ENCODE measurements at places on chromosomes 7 and 10. TPM values are rescaled to one million over a fixed set of nuclear protein-coding genes. Genes with fewer than 3 reads are reported as not detected.

The GBX1 gene
- not detected for total RNA-seq

The ZNF727 gene
- 2.6 TPM for total RNA-seq

The LBX1 gene
- total RNA-seq = not detected

The SLC26A3 gene
- not detected for total RNA-seq

The EPDR1 gene
- 23.2 TPM for total RNA-seq

The HOGA1 gene
- total RNA-seq = 10.8 TPM

The TNKS2 gene
- total RNA-seq = 18.4 TPM

The TUBAL3 gene
- total RNA-seq = 1.0 TPM

The OGDHL gene
- total RNA-seq = 12.1 TPM

The ZNF467 gene
- 12.4 TPM for total RNA-seq

DNA sequence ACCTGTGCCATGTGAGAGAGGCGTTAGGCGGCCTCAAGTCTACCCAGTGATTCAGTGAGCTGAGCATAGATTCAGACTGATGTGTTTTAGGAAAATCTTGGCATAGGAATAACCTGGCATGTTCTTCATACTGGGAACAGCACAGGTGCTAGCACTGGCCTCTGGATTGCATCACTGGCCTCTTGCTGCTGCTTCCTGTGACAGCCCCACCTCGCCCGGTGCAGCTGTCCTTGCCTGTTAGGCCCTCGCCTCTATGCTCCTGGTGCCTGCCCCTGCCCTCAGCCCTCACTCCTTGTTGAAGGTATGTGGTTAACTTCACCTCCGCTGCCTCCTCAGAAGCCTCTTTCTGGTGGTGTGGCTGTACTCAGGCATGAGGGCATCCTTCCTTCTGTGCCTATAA, 46.2 kb downstream of the BLNK start:
- no peak for DNase-seq

- no peak for DNase-seq
Observed at GRCh38 chr10:28215930-28216329, 86.9 kb downstream of the MPP7 start.

GRCh38 chr10:84214612-84215235, 10.6 kb downstream of the LRIT2 start:
- DNase-seq = no peak

- no peak for DNase-seq
Observed at GRCh38 chr10:58322072-58322834, 12.6 kb upstream of the UBE2D1 start.

GRCh38 chr10:1132584-1132983, 76.4 kb downstream of the WDR37 start:
- no peak for DNase-seq

DNA sequence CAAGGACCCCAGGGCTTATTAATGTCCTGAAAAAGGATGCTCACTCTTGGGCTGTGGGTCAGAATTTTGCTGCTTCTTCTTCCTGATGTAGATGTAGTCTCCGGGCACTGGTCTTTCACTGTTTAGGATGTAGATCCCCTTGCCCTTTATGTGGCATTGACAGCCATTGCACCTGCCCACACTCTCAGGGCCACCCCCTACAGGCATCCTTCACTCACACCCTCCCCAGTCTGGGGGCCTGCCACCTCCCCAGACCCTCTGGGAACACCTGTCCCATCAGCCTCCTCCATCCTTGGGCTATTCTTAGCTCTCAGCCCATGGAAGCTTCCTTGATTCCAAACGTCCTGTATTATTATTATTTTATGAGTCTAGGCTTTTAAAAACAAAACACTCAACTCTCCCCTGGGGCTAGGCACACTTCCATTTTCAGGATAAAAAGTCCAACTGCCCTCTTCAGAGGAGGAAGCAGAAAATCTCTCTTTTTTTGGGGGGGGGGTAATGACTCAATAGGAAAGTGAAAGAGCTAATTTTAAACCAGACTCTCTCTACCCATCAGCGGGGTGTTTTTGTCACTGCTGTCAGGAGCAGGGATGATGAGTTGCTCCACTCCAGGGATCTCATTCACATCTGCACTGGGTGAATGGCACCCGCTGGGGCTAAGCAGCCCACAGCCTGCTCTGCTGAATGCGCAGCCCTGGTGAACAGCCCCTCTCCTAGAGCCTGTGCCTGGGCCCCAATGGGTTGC, 11.5 kb upstream of the KLRG2 start:
- DNase-seq = no peak

DNA sequence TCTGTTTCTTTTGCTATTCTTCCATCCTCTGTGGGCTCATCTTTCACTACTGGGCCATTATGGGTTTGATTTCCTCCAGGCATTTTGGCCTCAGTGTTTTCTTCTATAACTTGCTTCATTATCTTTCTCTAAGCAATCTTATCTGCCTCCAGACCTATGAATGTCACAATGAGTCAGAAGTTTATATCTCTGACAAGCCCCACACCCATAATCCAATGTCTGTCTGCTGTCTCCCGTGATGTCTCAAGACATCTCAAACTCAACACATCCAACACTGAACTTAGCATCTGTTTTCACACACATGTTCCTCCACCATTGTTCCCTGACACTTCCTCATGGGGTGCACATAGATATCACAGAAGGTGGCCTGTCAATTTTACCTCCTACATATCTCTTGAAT, 46.7 kb upstream of the RHOBTB1 start:
- DNase-seq = no peak

DNA sequence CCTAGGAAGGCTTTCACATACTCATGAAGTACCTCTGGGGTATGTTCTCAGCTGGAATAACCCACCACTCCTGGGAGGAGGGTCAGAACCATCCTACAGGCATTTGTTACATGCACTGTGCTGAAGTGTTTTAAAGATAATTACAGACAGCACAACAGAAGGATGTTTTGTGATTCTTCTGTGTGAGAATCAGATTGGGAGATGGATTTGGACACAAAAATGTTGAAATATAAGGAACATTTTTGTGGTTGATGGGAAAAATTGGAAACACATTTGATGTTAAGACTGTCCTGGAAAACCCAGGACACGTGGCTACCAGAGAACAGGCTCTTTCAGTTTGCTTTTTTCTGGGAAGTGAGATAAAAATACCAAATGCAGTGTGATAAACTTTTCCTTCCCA, 61.4 kb downstream of the BICC1 start:
- DNase-seq = no peak

- no peak for DNase-seq
Observed at GRCh38 chr10:111108441-111108840, 31.6 kb downstream of the ADRA2A start.

DNA sequence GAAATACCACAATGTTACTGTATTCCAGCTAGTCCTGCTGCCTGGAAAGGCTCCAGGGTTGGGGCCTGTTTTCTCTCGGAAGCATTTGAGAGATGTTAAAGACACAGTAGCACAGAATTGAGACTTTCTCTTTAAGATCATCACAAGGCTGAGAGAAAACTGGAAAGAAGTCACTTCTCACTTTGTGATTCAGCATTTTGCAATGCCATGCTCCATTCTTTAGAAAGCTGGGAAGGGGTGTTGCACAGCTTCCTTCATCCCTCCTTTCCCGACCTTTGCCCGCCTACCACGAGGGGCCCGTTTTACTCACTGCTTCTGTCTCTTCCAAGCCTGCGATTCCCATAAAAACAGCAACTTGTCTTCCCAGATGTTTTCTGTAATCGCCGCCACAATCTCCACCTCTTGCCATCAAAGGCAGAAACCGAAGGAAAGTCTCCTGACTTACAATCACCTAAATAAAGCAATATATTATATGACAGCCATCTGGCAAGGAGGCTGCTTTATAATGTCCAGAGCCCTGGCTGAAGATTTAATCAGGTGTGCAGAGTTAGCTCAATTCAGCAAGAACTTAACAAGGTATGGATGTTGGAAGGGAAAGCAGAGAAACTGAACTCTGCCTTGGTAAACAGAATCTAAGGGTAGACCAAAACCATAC, 18.9 kb downstream of the NOD1 start:
- peak; percentile 86 for DNase-seq

- DNase-seq = no peak
Observed at GRCh38 chr10:110057456-110057855, 49.7 kb downstream of the ADD3 start.
